Activated T-helper 1 cell treated with Interleukin-2 at 50 U/mL for 16 hours (primary cell): ENCODE measurements at places on chromosomes 11 and 22.

- DNase-seq: no peak
Measured at GRCh38 chr11:65537620-65538231, 12.8 kb downstream of the SCYL1 start.

- no peak for DNase-seq
Measured at GRCh38 chr22:47805394-47805935, 1043.0 kb downstream of the TBC1D22A start.

DNA sequence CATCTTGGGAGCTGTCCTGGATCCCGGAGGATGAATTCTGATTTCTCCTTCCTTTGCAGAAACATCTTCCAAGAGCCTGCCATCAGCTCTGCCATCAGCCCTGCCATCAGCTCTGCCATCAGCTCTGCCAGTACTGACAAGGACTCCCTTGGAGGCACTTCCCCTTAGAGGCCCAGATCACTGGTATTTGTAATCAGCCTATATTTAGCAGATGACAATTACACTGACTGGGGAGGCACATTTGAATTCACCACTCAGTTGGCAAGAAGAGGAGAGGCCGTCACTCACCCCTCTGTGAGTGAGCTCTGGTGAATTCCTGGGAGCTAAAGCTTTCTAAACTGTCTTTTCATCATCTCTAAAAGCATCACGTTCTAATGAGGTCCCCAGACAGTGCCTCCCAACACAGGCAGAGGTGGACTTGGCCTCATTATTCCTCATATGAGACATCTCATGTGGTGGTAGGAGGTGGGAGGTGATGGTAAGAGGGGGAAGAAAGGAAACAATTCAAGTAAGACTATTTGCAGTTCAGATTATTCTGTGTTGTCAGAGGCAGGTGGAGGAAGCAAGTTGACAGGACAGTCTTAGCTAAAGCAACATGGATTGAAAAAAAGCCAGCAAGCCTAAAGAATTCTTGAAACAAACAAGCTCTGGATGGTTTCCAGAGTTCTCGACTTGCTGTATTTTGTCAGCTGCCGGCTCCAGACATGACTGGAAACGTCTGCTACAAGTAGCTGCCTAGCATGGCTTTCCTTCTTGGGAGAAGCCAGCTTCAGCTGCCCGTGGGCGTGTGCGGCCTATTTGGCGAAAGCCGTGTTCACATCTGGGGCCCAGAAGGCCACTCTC is 771.7 kb downstream of the TBC1D22A start:
- no peak for DNase-seq

GRCh38 chr22:28142361-28142961 is 223.4 kb upstream of the PITPNB start:
- DNase-seq: no peak

DNA sequence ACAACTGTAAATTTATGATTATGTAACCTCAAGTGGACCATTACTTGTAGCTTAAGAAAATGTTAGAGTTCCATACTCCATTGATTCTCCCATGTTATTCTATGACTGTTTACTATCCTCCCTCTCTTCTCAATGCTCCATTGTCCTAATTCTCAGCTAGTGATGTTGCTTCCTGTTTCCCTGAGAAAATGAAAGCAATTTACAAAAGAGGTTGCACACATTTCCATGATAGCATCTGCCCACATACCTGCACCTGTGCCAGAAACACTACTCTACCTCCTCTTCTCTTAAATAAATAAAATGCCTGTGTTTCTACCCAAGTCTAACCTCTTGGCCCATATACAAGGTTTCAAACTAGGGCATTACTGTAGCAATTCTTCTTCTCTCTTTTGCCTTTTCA is 1620.9 kb downstream of the FAM181B start:
- no peak for DNase-seq

DNA sequence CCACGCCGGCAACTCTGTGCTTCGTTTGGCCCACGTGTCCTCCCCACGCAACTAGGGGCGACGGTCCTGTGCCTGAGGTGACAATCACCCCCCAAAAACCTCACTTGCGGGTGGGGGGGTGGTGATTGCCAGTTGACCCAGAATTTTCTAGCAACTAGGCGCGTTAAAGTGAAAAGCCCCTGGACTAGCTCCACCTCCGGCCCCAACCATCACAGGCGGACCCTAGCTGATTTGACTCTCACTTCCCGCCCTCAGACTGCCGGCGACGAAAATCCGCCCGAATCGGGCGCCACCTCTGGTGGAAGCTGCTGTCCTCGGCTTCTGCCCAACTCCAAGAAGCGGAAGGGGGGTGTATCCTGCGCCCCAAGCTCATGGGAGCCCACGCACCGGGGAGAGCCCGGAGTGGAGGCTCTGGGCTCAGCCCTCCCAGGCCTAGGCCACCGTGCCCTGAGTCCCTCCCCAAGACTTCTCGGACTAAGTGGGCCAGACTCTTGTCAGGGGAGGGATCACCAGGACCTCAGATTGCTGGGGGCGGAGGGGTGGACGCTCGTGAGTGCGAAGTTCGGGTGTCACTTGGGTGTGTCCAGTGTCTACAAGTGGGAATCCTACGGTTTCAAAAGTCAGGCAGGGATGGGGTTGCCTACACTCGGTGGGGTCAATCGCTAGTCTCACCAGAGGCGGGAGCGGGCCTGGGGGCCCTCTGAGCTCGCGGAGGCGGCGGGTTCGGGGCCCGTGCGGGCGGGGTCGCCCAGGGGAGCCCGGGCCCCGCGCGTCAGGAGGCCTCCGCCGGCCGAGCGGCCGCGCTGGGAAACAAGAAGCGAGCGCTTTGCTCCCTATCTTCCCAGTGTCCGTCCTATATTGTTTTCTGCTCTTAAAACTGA is 12.3 kb downstream of the PAX6 start:
- no peak for DNase-seq

- no peak for DNase-seq
Measured at GRCh38 chr22:48822278-48823233, 1005.1 kb downstream of the BRD1 start.

- no peak for DNase-seq
Measured at GRCh38 chr22:49678137-49678841, 149.4 kb downstream of the BRD1 start.
